Nephron progenitor cell (in vitro differentiated cells): ENCODE measurements at places on chromosomes 12 and 14.

DNA sequence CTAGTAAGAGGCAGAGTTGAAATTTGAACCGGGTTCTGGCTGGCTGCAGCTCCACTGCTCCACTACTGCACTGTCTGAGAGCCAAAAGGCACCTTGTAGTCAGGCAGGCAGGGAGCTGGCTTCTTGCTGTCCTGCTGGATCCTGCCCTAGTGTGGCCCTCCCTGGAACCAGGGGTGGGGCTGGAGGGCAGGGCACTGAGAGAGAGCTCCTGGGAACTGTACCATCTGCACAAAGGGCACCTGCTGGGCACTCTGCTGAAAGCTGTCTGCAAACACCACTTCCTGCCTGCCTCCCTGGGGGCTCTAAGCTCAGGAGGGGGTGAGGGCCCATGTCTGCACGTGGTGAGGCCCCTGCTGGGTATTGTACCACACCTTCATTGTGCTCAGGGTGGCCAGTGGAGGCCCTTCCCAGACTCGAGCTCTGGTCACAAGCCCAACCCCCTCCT is 19.0 kb upstream of the TCL1B start:
- DNase-seq = peak; percentile 25

DNA sequence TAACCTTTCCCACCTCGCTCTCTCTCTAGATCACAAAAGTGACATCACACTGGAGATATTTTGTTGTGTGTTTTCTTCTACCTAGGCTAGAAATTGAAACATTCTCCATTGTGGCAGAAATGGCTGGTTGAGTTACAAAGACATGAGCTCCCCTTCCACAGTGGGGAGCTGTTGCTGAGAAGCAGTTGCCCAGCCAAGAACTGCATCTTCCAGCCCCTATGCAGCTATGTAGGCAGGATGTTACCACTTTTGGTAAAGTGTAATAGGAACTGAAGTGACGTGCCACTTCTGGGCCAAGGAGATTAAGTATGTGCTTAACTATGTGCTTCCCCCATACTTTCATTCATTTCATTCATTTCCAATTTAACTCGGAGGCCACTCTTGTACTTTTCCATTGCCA is 138.7 kb upstream of the E2F7 start:
- DNase-seq = no peak

DNA sequence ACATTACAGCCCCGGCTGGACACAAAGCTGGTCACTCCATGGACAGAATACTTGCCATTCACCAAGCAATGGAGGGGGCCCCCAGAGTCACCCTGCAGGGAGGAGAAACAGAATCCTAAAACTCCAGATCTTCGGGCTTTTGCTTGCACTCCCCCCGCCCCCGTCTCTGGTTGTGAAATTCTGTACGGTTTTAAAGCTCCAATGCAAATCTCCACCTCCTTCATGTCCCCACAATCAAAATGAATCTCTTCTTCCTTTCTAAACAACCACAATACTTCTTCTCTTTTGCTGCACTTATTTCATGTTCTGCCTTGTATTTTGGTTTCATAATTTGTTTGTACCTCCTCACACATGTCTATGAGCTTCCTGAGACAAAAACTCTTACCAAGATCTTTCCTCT is 5.8 kb upstream of the BIN2 start:
- no peak for DNase-seq

DNA sequence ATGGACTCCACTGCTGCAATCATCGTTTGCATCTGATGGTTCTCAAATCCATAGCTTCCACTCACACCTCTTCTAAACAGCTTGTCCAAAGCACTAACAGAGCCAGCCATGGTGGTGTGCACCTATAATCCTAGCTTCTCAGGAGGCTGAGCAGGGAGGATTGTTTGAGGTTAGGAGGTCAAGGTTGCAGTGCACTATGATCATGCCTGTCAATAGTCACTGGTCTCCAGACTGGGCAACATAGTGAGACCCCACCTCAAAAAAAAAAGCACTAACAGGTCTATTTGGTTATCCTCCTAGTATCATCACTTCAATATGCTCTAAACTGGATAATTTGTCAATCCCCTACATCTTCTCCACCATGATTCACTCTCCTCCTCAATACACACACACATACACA is 63.2 kb downstream of the TTC9 start:
- no peak for DNase-seq

DNA sequence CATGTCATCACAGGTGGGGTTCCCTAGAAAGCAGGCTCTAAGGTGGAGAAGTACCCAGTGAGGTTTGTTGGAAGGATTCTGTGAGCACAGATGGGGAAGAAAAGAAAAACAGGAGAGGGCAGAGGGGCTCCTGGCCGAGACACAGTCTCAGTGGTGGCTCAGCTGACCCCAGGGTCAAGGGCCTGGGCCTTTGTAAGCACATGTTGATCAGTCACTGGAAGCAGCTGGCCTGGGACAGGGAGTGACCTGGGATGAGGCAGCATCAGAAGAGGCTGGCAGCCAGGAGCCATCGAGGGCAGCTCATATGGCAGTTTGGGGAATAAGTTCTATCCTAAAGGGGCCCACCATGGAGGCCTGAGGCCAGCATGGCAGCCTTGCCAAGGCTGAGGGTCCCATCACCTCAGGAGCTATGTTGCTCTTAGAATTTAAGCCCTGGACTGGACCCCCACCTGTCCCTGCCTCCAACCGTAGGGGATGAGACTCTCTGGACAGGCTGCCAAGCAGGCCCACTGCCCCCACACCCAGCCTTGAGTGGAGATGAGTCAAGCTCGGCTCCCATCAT is 6.3 kb upstream of the TMEM179 start:
- DNase-seq = no peak
